ENCODE measurements at places on chromosomes 11 and 22.

DNA sequence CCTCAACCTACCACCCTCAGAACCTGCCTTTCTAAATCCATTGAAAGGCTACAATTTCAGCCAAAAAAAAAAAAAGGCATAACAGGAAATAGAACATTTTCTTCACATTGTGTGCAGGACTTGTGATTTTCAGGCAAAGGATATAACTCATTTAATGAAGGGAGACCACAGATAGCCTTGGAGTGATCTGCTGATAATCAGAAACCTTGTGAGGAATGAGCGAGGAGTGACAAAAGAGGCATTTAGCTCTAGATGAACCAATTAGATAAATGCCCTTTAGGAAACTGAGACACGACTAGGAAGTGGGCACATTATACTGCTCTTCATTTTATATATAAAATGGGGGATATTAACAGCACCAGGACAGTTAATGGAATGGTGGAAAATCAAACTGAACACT lies 216.5 kb upstream of the GRIA4 start:
- DNase-seq, result no peak

GRCh38 chr22:21450858-21451353 lies 16.3 kb upstream of the TMEM191C start:
- no peak for DNase-seq

DNA sequence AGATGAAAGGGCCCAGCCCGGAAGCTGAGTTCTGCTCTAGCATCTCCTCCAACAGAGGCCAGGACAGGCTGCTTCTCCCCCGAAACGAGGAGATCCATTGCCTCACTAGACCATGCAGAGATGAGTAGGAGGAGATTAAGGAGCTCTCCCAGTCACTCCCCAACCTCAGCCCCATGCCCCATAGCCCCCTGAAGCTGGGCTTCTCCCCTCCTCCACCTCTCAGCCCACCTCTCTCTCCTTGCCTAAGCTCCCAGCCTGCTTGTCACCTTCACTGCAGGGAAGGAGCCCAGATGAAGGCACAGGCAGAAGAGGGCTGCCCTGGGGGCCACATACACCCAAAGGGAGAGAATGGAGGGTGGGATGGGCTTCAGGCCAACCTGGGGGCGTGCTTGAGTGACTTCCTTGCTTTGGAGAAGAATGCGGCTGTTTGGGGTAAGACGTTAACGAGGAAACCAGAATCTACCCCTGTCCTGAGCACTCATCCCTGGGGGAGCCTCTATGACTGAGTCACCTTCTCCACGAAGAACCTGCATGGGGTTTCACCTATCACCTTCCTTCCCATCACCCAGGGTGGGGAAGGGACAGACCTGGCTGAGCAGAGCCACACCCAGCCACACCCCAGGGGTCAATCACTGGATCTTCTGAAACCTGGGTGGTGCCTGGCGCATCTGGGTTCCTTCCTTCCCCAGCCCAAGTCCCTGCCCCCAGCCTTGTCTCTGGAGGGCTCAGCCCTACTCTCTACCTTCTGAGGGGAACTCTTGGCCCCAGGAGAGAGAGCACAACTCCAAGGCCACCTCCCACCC lies 11.6 kb upstream of the GNAZ start:
- no peak for DNase-seq

GRCh38 chr11:119624102-119624615 lies 104.8 kb downstream of the NECTIN1 start:
- DNase-seq, result no peak

DNA sequence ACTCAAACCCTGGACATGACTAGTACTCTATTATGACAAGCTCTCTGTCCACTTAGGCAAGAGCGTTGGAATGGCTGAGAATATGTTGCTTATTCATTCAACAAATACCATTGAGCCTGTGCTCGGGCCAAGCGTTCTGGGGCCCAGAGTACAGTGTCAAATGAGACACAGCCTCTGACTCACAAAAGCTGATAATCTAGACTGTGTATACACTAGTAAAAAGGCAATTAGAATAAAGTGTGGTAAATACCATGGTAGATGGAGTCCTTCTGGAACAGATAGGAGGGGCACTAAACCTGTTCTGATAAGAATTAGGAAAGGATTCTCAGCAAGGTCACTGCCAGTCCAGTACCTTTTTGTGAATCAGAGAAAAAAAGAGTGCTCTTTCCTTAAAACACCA lies 24.7 kb downstream of the KCNE3 start:
- no peak for DNase-seq

DNA sequence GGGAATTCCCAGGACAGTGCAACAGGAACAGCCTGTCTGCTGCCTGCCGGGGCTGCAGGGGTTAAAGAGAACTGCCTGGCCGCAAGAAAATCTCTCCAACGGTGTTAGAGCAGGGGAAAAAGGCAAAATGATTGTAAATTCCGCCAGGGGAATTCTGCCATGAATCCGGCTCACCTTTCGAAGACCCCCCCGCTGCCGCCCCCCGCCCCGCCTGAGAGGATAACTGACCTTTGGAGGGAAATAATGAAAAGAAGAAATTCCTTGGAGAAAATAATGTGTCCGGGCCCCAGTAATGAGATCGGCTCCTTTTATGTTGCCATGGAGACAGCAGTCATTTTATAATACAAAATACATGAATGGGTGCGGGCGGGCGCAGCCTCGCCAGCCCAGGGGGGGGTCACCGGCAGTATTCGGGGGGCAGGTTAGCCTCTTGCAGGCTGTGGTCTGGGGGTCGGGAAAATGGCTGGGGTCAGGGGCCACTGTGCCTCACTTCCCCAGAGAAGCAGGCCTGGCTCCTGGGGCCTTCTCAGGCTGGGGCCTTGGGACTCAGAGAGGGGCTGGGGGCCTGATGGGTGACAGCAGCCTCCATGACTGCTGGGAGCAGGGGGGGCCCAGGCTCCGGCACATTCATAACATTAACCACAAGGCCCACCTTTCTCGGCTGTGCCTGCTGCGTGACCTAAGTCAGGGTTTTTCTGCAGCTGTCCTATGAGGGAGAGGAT lies 228.1 kb downstream of the MN1 start:
- no peak for DNase-seq

GRCh38 chr22:44172370-44173108 lies 8.2 kb upstream of the PARVG start:
- DNase-seq, result peak; percentile 81

DNA sequence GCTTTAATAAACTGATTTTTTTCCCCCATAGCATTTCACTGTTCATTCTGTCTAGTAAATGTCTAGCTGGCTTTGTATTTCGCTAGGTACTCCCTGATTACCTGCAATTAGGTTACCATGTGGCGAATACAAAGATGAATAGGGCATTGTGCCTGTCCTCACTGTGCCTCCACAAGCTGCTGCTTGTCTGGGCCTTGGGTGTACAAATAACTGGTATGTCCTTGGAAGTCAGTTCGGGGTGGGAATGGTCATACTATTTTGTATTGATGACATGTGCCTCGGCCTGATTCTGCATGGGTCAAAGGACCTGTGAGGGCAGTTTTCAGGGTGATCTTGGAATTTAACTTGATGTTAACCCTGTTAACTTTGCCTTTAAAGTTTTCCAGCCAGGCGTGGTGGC lies 11.4 kb downstream of the RBM4 start:
- DNase-seq, result no peak

GRCh38 chr11:71078482-71078881 lies 173.9 kb downstream of the SHANK2 start:
- DNase-seq, result no peak

- peak; percentile 52 for DNase-seq
These were observed 1.3 kb upstream of the PARVG start for GRCh38 chr22:44179196-44179988.

GRCh38 chr11:10095412-10096208 lies 198.4 kb downstream of the SBF2 start:
- DNase-seq, result no peak

DNA sequence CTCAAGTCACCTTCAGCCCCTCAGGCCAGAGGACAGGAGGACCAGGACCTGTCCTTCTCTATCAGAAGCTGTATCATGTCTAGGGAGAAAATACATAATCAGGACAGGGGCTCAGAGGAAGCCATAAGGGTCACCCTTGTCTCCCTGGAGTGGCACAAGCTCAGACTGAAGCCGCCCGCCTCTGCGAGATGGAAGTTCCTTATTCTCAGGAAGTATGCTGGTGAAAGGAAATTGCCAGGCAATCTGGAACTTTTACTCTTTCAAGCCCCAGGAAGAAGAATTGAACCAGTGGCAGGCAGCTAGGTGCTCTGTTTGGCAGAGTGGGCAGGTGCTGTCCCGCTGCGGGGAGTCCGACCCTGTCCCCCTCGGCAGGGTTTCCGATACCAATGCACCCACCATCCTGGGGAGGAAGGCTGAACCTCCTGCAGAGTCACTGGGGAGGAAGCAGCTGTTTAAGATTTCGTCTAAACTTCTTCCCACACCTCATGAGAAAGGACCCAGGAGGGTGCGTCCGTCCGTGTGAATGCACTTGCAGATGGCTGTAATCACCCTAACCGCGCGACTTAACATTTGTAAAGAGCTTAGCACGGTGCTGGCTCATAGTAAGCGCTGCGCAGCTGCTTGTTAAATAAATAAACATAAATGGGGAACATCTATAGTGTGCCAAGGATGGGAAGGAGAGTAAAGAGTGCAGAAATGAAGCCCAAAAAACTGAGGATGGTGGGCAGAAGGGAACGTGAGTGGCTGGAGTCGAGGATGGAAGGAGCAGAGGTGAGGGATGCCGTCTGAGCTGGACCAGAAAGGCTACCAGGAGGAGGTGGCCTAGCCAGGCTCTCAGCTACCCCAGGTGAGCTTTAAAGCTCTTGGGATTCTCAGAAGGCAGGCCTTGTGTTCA lies 5.0 kb upstream of the ANO1 start:
- no peak for DNase-seq

DNA sequence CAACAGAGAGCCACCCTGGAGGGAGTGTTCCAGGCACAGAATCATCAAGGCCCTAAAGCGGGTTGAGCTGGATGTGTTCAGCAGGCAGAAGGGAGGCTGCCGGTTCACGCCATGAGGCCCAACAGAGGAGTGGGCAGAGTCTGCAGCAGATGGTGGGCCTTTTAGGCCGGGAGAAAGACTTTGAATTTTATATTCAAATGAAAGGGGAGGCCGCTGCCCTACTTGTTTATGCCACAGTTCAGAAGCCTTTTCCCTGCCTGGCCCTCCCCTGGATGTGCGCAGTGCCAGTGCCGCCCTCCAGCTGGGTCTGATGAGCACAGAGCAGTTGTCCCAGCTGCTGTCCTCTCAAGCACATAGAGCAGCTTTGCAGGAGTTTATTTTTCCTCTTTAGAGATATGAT lies 46.9 kb upstream of the TTC12 start:
- DNase-seq, result no peak

All from NCI-H1417 (cell line).